ENCODE measurements at places on chromosomes 1 and 21.

DNA sequence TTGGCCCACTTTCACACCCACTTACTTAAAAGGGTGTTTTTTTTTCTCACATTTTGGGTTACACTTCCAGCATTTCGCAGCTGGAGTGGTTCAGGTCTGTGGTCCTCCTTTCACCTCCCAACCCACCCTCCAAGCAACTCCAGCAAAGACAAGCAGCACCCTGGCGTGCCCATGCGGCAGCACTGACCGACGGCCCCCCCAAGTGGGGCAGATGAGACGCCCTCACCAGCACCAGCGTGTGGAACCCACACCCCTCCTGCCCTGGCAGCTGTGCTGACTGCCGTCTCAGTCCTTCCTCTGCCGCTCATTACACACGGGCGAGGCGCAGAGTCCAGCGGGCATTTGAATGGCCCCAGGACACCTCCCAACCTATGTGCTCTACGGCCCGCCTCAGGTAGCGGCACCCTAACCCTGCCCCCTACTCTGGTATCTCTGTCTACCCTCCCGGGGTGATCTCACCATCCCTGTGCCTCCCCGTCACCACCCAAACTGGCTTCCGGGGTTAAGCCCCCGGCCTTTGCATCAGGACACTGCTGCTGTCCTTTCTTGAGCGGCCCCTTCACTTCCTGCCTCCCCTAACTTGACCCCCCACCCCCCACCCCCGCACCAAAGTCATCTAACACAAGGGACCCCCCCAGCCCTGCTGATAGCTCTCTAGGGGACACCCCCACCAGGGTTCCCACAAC, 10.9 kb downstream of the LSS start:
- DNase-seq, result no peak

DNA sequence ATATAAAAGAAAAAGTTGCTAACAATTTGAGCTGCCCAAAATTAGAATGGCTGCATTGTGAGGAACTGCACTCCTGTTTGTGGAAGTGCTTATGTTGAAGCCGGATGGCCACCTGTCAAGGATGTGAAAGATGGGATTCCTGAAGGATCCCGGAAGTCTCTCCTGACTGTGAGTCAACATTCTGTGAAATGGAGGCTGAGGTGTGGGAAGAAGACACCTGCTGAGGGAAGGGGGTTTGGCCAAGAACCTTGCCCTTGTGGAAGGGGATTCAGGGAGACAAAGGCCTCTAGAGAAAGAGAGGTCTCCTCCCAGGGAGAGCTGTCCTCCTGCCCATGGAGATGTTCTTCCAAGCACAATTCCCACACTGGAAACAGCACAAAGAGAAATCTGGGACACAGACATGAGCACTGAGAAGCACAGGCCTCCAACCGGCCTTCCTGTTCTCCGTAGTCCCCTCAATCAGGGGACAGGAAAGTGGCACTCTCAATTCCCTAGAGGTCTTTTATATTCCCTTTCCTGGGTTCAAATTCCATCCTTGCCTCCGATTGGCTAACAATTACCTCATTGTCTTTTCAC, 70.5 kb downstream of the CD2 start:
- DNase-seq, result no peak

- DNase-seq, result no peak
Measured at GRCh38 chr1:31696242-31696641, 7.6 kb downstream of the COL16A1 start.

DNA sequence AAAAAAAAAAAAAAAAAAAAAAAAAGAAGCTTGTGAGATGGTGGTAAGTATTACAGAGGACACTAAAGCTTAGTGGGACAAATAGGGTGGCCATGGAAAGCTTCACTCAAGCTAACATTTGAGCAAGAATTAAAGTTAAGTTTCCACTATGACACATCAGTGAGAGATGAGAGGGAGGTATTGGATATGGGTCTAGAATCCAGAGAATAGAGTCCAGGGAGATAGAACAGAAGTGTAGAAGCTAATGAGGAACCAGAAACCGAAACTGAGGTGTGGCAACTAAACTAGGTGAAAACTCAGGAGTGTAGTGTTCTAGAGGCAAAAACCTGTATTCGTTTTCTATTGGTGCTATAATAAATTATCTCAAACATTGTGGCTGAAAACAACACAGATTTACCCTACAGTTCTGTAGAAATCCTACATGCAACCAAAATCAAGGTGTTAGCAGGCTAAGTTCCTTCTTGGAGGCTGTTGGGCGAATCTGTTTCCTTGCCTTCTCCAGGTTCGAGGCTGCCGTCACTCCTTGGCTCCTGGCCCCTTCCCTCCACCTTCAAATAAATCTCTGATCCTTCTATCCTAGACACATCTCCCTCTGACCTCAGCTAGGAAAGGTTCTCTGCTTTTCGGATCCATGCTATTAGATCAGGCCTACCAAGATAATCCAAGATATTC, 36.2 kb downstream of the PTP4A2 start:
- no peak for DNase-seq

DNA sequence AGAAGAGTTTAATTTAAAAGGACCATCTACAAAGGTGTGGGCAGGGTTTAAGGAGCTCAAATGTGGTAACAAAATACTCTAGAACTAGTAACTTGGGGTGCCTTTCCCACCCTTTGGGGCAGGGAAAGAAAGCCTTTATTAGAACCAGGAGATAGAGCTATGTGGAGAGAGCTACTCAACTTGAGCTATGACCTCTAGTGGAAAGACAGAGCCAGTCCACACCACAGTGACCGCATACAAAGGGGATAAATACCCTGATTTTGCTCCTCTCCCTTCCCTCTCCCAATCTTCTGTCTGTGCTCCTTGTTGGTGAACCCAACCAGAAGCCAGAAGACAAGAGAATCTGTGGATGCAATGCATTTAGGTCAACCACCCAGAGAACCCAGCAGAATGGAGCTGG, 54.4 kb upstream of the JAK1 start:
- DNase-seq, result no peak

GRCh38 chr21:38531591-38531990, 33.3 kb upstream of the ERG start:
- no peak for DNase-seq

GRCh38 chr21:44920694-44921604, at the start of gene ITGB2:
TSS of gene ITGB2 (minus strand) at chr21:44920899. CDS start at chr21:44910782, 10,117 bp downstream.
- no peak for DNase-seq

DNA sequence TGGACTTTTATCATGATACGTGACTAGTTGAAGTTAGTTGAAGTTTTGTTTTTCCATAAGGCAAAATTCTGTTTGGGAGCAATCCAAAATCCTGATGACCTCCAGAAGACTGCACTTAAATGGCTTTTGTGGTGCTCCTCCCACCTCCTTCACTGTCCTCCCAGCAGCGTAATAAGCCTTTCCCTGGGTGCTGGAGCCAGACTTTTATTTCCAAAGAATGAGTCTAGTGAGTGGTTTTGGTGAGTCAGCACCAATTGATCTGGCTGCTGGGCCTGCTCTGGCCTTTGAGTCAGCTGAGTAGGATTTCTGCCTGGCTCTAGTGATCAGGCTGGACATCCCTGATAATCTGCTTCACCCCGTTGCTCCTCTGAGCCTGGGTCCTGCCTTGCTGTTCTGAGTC, 21.7 kb upstream of the KCND3 start:
- DNase-seq, result no peak

DNA sequence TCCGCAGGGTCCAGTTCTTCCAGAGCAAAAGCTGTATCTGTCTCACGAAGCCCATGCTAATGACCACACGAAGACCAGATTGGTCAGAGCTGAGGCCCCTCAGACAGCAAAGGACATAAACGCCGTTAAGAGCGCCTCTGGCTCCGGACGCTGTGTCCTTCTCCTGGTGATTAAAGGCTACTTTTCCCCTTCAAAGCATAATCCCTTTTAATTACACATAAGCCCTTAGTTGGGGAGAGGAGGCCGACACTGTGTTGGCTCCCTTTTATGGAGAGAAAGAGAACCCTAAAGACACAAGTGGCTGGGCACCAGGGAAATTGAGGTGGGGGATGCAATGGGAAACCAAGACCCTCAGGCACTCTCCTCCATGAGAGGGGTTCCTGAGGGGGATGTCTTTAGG, at the start of gene ABCA4:
Gene ABCA4, minus strand, starts transcription at position 158 of the 400 bp plus-strand sequence. Its CDS starts 103 bp downstream, at position 55.
- peak; percentile 6 for DNase-seq

GRCh38 chr1:162904579-162904978, 43.6 kb upstream of the CCDC190 start:
- DNase-seq, result no peak

DNA sequence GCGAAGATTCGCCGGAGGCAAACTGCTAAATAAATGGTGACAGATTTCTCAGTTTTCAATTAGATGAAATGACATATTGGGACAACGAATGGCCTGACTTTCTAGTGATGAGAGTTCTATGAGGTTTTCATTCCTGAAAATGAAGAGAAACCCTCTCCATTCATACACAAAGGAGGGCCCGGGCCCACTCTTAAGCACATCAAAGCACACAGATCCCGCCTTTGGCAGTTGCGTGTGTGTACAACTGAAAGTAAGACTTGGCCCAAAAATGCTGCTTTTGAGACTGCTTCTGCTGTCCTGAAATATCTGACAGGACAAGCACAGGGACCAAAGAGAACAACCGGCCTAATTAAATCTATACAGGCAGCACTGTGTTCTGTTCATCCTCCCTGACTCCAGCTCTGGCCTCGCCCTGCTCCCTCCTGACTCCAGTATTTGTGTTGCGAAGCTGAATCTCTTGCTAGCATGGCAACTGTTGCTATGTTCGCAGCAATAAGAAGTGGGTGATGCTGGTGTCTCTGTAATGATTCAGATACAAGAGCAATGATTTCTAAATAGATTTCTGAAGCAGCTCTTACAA, 7.4 kb downstream of the LRRC53 start:
- DNase-seq, result no peak

DNA sequence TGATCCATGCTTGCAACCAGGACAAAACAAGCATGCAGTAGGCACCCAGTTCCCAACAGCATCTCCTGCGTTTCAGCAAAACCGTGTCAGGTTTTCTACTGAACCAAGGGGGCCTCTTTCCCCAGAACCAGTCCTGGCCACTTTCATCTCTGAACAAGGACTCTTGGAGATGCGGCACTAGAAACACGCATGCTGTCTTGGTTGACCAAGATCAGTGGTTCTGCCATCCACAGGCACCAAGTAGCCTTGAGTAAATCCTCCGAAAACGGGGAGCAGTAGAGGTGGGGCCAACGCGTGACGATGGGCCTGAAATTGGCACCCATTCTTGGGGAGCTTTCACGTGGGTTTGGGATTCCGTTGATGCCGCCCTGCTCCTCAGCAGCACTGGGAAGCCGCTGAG, 62.5 kb upstream of the AJAP1 start:
- peak; percentile 50 for DNase-seq

DNA sequence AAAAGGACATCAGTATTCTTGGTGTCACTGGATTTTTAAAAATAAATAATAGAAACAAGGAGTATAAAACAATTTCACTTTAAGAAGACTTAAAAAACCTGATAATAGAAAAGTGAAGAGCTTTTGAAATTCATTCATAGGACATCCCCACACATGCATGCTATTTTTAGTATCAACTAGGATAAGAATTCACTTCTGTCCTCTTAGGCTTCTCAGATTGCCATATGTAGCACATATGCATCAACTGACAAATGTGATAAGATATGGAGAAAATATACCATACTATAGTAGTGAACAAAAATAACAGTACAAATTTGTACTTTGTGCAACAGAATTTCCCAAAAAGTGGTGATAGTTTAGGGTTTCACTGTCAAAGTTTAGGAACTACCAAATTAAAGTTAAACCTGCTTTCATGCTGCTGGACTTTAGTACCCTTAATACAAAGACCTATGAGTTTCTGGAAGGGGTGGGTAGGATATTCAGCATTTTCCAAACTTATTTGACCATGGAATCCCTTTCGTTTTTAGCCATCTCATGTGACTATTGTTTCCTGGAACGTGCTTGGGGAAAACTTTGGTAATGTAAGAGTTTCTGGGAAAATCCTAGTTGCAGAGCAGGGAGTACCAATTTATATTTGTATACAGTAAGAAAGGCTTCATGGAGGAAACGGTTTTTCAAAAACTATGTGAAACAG, 19.8 kb downstream of the RPRD2 start:
- DNase-seq, result no peak

DNA sequence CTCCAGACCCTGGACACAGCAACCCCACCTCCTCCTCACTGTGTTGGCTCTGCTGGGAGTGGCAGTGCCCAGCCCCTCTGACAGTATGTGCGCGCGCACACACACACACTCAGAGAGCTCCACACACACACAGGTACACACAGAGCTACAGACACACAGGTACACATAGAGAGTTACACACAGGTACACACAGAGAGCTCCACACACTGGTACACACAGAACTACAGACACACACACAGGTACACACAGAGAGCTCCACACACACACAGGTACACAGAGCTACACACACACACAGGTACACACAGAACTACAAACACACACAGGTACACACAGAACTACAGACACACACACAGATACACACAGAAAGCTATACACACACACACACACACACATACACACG, 6.3 kb upstream of the PRKCZ start:
- no peak for DNase-seq

- DNase-seq, result no peak
Measured at GRCh38 chr1:67394548-67394947, 35.7 kb downstream of the SERBP1 start.

GRCh38 chr1:98090351-98090750, 169.5 kb upstream of the DPYD start:
- DNase-seq, result no peak

GRCh38 chr1:38084700-38085099, 38.1 kb upstream of the POU3F1 start:
- DNase-seq, result no peak

GRCh38 chr1:167500283-167500860, 18.0 kb downstream of the CD247 start:
- no peak for DNase-seq

DNA sequence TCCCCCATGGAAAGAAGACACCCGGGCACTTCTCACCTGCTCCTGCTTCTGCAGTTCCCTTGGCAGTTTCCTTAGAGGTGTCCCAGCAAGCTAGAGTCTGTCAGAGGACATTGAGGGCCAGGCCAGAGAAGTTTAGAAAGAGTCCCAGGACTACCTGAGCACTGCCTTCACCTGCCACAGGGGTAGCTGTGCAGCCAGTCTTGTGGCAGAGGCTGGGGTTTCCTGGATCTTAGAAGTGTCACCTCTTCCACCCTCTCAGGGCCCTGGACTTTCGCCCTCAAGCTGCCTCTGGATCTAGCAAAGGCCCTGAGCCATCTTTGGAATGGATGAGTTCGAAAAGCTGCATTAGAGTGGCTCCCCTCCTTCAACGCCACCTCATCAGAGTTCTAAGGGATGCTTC, 34.9 kb upstream of the BTG2 start:
- DNase-seq, result no peak

DNA sequence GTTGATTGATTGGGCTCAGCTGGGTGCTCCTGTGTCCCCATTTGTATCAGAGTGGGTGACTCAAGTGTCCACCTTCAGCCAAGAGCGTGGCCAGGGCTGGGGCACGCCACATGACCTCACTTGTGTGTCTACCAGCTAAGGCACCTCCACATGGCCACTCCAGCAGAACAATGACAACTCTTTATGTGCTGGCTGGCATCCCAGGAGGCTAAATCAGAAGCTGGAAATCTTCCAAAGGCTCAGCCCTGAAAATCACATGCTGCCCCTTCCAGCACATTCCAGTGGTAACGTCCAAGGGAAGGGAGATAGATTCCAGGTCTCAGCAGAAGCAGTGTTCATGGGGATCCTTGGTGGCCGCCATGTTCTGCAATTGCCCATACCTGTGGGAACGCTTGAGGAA, 585.5 kb downstream of the AJAP1 start:
- DNase-seq, result no peak
